ENCODE measurements at places on chromosomes 4 and X.

DNA sequence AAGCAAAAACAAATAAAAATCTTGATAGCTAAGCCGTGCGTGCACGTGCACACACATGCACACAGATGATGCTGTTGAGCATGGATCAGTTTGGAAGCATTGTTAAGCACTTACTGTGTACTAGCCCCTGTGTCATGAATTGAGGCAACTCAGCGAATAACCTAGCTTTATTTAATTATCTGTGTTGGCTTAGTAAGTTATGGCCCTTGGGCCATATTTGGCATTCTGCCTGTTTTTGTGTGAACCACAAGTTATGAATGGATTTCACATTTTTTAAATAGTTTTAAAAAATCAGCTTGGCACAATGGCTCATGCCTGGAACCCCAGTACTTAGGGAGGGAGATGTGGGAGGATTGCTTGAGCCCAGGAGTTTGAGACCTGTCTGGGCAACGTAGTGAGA, 113.6 kb upstream of the CBLL2 start:
- no peak for DNase-seq

GRCh38 chr4:925171-925570, 6.9 kb downstream of the GAK start:
- DNase-seq = no peak

DNA sequence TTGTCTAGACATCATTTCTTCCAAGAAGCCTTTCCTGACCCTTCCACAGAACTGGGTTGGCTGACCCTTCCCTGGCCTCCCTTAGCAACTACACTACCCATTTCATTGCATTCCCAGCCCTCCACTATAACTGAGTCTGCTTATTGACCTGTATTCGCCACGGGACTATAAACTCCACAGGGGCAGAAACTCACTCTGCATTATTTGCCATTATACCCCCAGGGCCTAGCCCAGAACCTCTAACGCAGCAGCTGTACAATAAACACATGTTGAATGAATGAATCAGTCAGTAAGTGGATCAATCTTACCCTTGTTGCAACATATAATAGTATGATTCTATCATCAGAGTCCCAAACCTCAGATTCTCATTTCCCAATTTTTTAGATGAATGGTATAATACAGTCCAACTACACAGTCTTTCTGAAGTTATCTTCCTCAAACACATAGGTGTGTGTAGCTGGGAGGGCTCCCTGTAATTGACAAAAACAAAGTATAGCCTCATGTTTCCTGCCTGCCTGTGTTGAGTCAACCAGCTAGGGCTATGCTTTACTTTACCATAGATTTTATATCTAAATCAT, 209.3 kb downstream of the CHIC2 start:
- no peak for DNase-seq

DNA sequence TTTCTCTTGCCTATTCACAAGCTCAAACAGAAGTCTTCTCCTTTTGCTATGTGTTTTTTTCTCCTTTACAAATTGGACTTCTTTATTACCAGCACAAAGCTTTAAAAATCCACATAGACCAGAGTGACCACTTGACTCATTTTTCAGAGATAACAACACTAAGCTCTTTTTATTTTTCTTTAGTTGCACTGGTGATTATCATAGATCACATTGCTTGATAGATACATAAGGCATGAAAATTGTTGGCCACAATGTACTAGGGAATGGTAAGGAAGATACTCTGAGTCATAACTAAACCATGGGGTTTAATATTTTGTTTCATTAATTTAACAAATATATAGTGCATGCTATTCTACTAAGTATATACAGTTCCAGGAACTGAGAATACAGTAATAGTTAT, 159.0 kb downstream of the GASK1B start:
- DNase-seq = no peak

GRCh38 chr4:21013501-21013900, 313.2 kb downstream of the PACRGL start:
- no peak for DNase-seq

GRCh38 chr4:119735165-119735651, 106.6 kb upstream of the PDE5A start:
- DNase-seq = no peak

- no peak for DNase-seq
Observed at GRCh38 chr4:31054295-31054694, 334.1 kb downstream of the PCDH7 start.

GRCh38 chr4:124325690-124326089, 386.8 kb downstream of the ANKRD50 start:
- DNase-seq = no peak

GRCh38 chr4:72507860-72508419, 61.1 kb downstream of the ADAMTS3 start:
- DNase-seq = no peak

DNA sequence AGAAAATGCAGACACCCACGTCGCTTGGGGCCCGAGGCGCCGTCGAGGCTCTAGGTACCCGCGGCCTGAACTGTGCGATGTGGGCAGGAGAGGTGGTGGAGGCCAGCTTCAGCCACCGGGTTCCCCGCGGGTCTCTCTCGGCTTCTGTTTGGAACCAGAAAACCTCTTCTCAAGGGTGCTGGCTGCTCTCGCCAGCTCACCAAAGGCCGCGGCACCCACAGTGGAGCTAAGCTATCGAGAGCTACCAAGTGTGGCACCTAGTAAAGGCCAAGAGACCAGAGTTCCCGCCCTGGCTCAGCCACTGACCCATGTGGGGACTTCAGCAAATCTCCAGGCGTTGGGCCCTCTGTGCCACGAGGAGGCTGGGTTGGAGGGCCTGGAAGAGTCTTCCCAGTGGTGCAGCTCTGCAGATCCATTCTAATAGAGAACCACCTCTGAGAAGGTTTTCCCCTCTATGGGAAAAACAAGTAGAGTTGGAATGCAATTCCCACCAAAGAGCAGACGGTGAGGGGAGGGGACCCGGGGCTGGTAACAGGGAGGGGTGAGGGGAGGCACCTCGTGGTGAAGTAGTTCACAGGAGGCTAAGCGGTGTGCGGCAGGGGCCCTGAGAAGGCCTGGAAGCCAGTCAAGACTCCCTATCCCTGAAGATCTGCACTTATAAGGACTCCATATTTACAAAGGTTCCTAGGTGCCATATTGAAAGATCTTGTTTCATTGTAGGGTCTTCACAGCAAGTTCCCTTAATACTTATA, 5.5 kb upstream of the HMGB3 start:
- no peak for DNase-seq

GRCh38 chrX:151174581-151175282, 1.7 kb upstream of the GPR50 start:
- DNase-seq = no peak

- no peak for DNase-seq
Observed at GRCh38 chr4:126046081-126046614, 731.4 kb downstream of the FAT4 start.

DNA sequence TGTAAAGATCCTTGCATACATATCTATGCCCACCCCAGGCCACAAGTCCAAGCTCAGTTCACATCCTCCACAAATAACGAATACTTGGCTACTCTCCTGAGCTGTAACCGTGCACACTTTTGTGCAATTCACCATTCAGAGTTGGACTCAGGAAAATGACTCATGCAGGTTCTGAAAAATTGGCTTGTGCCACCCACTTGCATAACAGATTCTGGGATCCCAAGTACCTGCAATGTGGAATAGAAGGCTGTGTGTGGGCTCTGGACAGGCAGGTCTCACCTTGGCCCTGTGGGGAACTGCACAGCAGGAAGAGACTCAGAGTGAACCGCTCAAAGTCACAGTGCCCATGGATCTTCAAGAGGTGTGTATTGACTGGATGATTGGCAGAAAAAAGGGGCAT, 502.7 kb downstream of the PACRGL start:
- no peak for DNase-seq

- no peak for DNase-seq
Observed at GRCh38 chr4:6241062-6241845, 28.4 kb upstream of the WFS1 start.

- no peak for DNase-seq
Observed at GRCh38 chrX:148713981-148714380, 213.6 kb downstream of the AFF2 start.

- DNase-seq = no peak
Observed at GRCh38 chr4:15926486-15926885, 12.1 kb downstream of the FGFBP1 start.

DNA sequence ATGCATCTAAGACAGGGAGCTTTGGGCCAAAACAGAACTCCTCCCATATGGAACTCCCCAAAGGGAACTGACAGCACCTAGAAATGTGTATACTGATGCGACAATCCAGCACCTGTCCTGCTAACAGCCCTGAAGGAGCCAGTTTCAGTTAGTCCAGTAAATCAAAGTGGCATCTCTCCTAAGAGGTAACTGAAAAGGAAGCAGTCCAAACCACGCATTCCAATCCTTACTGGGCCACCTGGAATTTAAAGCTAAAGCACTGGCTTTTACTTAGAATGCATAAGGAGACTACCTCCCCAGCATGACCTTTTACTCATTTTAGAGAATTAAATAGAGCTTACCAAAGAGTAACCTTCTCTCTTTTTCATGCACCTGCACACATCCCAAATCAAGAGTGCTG, 586.8 kb upstream of the PITX2 start:
- no peak for DNase-seq

DNA sequence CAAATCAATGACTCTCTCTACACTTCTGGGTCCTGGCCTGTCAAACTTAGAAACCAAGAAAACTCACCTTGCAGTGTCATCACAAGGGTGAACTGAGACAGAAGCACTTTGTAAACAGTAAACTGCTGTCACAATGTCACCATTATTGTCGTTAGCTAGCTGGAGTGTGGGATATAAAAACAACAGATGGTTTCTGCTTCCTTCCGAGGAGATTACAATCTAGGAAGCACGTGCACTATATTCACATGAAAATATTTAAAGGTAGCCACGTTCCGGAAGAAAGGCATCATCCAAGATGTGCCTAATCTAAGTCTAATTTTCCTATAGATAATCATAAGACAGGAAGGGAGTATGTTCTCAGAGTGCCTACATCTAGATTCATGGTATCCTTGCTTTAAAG, 64.7 kb upstream of the ACSL1 start:
- no peak for DNase-seq

DNA sequence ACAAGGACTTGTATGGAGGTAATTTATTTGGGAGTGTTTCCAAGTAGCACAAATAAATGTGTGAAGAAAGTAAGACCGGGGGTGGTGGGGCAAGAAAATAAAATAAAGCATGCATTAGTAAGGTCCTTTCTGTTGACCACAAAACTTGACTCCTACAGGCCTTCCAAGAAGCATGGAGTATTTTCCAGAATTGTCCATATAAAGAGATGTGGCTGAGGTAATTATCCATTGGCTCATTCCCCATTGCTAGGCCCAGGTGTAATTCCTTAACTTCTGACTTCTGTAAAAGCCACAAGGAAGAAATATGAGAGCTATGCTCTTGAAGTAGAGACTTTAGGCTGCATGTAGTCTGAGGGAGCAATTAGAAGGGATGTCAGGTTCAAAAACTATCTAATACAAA, 430.5 kb upstream of the PABPC4L start:
- DNase-seq = no peak

DNA sequence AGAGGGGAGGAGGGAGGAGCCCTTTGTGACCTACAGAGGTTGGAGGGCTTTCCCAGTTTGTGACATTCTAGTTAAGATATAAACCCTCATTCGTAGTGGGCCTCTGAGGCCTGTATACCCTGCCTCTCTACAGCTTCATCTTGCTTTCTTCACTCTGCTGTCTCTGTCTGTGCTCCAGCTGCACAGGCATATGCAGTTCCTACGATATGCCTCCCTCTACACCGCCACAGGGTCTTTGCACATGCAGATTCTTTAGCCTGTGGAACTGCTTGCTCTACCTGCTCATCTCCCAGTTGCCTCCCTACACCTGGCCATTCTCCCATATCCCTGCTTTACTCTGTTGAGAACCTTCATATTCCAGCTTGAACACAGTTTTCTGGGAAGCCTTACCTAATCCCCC, 38.1 kb downstream of the SLIT2 start:
- no peak for DNase-seq

DNA sequence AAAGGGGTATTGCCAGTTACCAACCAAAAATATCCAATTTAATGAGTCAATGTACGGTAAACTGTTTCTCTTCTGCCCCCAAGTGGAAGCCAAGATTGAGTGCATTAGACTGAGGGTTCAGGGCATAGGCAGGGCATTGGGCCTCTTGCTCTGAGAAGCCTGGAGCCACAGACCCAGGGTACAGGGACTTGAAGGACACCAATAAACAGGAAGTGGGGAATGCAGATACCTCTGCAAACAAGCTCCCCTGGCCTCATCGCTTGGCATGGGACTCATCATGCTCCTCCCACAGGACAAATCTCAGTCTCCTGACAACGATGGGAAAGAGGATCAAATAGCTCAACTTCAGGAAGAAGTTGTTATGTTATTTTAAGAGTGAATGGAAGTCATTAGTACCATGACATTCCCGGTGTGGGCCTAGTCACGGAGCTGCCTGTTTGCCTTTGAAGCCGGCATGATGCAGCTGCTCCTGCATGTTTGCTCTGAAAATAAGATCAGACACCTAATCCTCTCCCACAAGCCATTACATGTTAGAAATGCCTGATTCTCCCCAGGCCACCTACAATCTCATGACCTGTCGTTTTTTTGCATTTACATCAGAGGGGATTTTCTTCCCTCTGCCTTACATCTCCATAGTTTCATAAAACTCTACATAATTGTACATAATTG, 224.2 kb downstream of the RCHY1 start:
- DNase-seq = no peak

- DNase-seq = no peak
Observed at GRCh38 chr4:33737726-33738125, 2506.6 kb downstream of the ARAP2 start.

DNA sequence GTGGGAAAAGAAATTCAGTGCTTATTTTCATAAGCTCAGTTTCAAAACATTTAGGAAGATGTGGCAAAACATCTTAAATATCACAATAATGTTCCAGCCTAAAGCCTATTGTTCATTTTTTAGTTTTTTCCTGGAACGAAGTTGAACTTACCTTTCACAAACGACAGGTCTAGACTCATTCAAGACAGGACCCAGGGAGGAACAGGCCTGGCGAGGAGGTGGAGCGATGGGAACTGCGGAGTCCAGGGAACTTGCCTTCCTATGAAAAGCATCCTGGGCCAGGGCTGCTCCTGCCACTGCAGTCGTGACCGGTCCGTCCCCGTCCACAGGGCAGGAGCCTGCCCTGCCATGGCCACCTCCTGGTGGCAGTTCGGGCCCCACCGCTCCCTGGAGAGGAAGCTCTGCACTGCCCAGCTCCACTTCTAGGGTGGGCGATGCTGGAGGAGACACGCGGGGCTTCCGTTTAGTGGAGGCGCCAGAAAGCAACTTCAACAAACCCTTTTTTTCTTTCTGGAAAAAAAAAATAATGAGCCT, 96.7 kb upstream of the CBR4 start:
- no peak for DNase-seq

DNA sequence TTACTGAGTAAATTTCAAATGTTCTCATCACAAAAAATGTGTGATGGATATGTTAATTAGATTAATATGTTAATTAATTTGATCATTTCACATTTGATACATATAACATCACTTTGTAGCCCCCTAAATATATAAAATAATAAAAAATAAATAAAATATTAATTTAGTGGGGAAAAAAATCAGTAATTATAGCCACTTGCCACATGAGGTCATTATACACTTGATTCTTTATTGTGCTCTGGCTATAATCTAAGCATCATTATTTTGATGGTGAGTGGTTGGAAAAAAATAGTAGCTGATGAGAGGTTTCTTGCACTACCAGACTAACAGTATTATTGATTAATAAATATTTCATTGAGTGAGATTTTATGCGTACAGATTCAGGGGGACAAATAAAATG, 57.4 kb downstream of the DCK start:
- no peak for DNase-seq

- DNase-seq = no peak
Observed at GRCh38 chr4:92969650-92970379, 666.0 kb downstream of the GRID2 start.

All from CD4-positive, alpha-beta memory T cell (primary cell).